ENCODE measurements at places on chromosomes 5 and 9.

GRCh38 chr5:149370878-149371277 lies 8.2 kb downstream of the IL17B start:
- DNase-seq = no peak

GRCh38 chr5:145752947-145753346 lies 82.2 kb downstream of the PRELID2 start:
- no peak for DNase-seq

DNA sequence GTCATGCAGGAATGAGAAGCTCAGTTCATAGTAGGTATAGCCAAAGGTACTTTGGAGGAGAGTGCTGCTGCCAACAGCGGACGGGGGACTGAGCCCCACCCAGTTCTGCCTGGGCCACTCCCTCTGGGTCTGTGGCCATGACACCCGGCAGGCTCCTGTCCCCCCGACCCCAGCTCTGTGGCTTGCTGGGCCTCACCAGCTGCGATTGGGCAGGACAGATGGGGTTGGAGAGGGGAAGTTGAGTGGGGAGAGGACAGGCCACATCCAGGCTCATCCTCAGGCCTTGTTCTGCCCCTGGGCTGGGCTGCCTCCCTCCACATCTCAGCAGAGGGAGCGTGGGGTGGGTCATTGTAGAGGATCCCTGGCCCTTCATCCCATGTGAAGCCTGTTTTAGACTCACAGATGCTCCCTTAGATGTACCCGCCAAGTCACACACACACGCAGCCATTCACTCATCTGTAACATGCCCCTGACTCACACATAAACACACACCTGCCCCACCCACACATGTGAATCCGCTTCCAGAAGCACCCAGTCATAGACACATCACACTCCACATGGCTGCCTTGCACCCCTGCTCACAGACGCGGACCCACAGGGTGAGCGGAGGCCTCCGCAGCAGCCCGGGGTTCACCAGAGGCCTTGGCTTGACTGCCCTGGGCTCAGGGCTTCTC lies 48.8 kb downstream of the NTNG2 start:
- DNase-seq = no peak

GRCh38 chr5:133928587-133929393 lies 39.6 kb downstream of the C5orf15 start:
- no peak for DNase-seq

GRCh38 chr9:111118256-111118948 lies 80.1 kb upstream of the LPAR1 start:
- DNase-seq = no peak

DNA sequence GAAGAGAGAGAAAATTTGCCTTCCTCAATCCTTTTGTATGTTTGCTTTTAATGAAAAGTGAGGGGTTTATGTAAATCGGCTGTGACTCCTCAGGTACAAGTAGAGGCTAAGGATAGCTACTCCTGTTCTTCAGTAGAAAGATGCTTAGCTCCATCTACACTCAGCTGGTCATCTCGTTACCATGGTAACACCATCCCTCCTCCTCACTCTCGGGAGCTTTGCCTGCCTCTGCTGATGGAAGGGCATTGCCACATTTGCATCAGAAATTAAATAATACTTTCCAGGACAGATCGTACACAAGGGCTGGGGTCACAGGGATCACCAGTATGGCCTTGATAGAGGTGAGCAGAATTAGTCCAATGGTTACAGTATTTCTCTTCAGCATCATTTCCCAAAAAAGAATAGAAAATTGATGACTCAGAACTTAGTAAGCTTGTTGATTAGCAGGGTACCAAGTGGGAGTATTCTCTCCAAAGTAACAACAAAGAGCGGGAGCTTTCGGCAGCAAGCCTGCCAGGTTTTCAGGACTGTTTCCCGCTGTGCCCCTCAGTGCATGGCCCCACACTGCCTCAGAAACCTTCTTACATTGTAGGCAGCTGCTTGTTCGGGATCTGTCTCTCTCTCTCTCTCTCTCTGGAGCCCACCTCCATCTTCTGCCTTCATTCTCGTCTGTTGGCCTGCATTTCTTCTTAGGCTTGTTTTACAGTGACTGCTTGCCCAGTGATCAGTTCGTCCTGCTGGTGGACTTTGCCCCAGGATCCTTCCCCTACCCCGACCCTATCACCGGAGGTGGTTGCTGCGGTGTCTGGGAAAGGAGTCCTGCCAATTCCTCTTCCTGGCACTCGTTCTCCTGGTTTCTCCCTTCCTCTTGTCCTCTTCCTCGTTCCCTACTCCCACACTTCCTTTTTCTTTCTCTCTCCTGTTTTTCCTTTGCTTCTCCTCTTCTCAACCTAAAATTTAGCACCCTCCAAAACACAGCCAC lies 51.9 kb upstream of the SNAPC3 start:
- DNase-seq = no peak

GRCh38 chr5:13830536-13830935 lies 114.0 kb downstream of the DNAH5 start:
- no peak for DNase-seq

DNA sequence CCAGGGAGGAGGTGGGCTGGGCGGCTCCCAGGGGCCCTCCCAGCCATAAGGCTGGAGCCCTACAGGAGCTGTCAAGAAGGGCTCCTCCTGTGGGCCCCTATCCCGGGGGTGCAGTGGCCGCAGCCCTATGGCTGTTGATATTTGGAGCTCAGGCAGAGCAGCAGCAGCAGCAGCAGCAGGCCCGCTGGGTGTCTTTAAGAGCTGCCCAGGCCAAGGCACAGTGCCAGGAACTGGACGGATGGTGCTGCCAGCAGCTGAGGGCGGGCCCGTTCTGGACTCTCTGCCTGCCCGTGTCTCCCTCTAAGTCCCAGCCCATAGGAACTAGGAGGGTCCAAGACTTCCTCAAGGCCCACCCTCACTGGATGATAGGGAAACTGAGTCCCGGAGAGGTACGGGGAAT lies 3.6 kb downstream of the AK1 start:
- DNase-seq = peak; percentile 88

- no peak for DNase-seq
These were observed 101.5 kb downstream of the DENND1A start for GRCh38 chr9:123828449-123828848.

DNA sequence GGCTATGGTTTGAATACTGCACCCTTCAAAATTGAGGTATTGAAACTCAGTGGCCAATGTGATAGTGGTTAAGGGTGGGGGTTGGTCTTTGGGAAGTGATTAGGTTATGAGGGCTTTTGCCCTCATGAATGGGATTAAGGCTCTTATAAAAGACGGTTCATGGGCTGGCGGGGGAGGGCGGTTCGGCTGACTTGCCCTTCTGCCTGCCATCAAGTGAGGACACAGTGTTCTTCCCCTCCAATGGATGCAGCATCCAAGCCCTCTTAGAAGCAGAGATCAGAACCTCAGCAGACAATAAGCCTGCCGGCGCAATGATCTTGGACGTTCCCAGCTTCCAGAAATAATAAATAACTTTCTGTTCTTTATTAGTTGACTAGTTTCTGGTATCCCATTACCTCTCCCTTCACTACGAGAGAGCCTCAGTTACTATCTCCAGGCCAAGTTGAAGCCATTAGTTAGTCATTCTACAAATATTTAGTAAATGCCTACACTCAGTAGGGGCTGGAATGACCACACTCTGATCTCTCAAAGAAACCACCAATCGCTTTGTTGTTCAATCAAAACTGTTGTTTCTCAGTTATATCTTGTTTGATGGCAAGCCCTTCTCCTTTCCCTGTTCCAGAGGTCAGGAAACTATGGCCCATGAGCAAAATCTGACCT lies 219.3 kb downstream of the TSSK1B start:
- no peak for DNase-seq

- DNase-seq = no peak
These were observed 86.3 kb upstream of the IRX1 start for GRCh38 chr5:3509290-3509689.

- no peak for DNase-seq
These were observed 88.3 kb downstream of the NNT start for GRCh38 chr5:43691275-43691674.

GRCh38 chr5:79513308-79513703 lies 628 bp downstream of the HOMER1 start:
- DNase-seq = no peak

GRCh38 chr5:17302106-17302505 lies 84.7 kb downstream of the BASP1 start:
- no peak for DNase-seq

DNA sequence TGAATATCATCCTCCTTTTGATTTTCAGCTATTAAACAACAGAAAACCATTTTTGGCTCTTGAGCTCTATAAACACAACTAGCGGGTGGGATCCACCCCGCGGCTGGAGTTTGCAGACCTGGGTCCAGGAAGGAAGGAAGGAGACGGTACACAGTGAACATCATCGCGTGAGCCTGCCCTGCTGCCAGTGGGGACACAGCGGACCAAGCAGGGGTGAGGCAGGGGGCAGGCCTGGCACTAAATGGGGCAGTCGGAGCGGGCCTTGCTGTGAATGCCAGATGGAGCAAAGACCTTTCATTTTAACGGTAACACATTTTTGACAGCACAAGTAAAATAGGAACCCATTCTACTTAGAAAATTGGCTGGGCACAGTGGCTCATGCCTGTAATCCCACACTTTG lies 14.4 kb downstream of the TSPAN17 start:
- DNase-seq = no peak

- DNase-seq = no peak
These were observed 61.7 kb downstream of the DAP start for GRCh38 chr5:10699281-10699874.

- DNase-seq = no peak
These were observed 253.0 kb downstream of the HINT1 start for GRCh38 chr5:130912088-130912487.

DNA sequence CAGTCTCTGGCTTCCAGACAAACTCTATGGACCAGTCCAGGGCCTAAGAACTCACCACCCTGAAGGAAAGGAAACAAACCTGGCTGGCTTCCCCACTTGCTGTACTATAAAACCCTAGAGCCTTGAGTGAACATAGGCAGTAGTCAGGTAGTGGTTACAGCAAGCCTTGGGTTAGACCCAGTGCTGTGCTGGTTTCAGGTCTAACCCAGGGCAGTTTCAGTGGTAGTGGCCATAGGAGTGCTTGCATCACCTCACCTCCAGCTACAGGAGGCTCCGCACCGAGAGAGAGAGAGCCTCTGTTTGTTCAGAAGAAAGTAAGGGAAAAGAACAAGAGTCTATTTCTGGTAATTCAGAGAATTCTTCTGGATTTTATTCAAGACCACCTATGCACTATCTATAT lies 714.1 kb upstream of the CDH10 start:
- DNase-seq = no peak

- DNase-seq = no peak
These were observed 63.2 kb downstream of the SLC44A1 start for GRCh38 chr9:105307591-105308130.

GRCh38 chr9:93321220-93321610 lies 130.3 kb upstream of the FAM120A start:
- no peak for DNase-seq

DNA sequence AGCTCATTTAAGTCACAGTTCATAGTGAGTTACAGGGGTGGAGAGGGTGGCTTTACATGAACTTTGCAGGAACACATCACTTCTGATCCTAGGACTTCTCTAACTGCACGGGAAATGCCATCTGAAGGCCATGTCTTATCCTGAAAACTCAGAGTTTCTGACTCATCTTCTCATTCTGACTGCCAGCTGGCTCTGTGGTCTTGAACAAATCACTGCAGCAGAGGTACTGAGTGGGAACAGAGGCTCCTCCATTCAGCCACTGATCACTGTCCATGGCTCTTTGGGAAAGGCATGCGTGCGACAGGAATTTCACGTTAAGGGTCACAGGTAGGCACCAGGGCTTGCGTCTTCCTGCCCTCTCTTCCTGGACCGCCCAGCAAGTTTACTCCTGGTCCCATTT lies 114.6 kb upstream of the LRRTM2 start:
- DNase-seq = no peak

GRCh38 chr5:141867651-141868050 lies 10.6 kb downstream of the PCDH1 start:
- no peak for DNase-seq

- DNase-seq = no peak
These were observed 11.2 kb upstream of the HMHB1 start for GRCh38 chr5:143800715-143801114.

DNA sequence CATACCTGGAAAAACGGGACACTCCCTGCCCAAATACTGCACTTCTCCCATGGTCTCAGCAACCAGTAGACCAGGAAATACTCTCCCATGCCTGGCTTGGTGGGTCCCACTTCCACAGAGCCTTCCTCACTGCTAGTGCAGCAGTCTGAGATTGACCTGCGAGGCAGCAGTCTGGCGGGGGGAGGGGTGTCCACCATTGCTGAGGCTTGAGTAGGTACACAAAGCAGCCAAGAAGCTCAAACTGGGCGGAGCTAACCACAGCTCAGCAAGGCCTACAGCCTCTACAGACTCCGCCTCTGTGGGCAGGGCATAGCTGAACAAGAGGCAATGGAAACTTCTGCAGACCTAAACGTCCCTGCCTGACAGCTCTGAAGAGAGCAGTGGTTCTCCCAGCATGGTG lies 191.5 kb upstream of the FTMT start:
- no peak for DNase-seq

DNA sequence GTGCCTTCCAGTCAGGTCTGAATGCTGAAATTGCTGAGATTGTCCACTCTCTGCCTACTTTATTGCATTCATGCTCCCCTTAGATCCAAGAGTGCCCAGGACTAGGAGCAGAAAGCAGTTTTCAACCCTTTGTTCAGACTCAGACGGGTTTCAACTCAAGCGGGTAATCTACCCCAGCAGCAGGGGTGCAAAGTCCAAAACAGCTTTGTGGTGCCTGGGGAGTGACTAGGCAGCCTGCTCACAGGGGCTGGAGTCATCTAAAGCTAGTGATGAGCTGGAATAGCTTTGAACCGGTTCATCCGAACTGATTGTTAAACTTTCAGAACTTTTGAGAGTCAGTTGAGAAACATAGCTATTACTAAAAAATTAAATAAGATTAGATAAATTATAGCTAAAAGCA lies 71.0 kb upstream of the IQGAP2 start:
- DNase-seq = no peak

- no peak for DNase-seq
These were observed 75.8 kb upstream of the SARDH start for GRCh38 chr9:133813749-133814585.

- DNase-seq = no peak
These were observed 314.4 kb downstream of the GADD45G start for GRCh38 chr9:89919171-89919681.

GRCh38 chr5:171578829-171579491 lies 159.5 kb downstream of the FGF18 start:
- no peak for DNase-seq

- DNase-seq = no peak
These were observed 998.8 kb downstream of the MAT2B start for GRCh38 chr5:164504141-164504772.

GRCh38 chr5:105849701-105850100 lies 1821.0 kb downstream of the EFNA5 start:
- no peak for DNase-seq

GRCh38 chr5:73815631-73816030 lies 189.6 kb downstream of the ARHGEF28 start:
- no peak for DNase-seq

- no peak for DNase-seq
These were observed 19.5 kb downstream of the GFPT2 start for GRCh38 chr5:180333661-180334060.

GRCh38 chr5:89721353-89721752 lies 688.2 kb downstream of the CETN3 start:
- DNase-seq = no peak

- DNase-seq = no peak
These were observed 204.1 kb upstream of the SEMA6A start for GRCh38 chr5:116778651-116779280.

- no peak for DNase-seq
These were observed 4.4 kb upstream of the RABGAP1 start for GRCh38 chr9:122936464-122936863.

All from head of caudate nucleus (tissue), 42 donors.